Stimulated activated naive CD4-positive, alpha-beta T cell (primary cell): ENCODE measurements at places on chromosomes 3 and 15.
A peak's percentile ranks its signal among the peaks of the same experiment; 100 is the strongest.

DNA sequence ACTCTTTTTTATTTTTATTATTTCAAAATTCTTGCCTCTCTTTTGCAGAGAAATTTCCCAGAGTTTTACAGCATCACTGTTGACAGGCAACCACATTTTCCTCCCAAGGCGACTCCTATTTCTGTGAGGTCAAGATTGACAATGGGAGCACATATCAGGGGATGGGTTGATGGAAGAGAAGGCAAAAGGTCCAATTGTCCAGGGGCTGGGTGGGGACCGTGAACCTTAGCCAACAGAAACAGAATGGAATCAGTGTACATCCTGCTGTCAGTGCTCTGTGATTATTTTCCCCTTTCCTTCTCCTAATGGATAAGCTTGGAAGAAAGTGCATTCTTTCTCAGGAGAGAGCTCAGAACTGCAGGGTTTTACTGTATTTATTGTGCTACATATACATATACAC lies 42.4 kb downstream of the CNTN6 start:
- DNase-seq: no peak

- no peak for DNase-seq
Measured at GRCh38 chr3:25427563-25427941, 511 bp upstream of the RARB start.

GRCh38 chr3:113948015-113948917 lies 453 bp downstream of the ZDHHC23 start:
- peak; percentile 39 for DNase-seq

GRCh38 chr3:60395173-60395762 lies 856.0 kb downstream of the FHIT start:
- DNase-seq: no peak

DNA sequence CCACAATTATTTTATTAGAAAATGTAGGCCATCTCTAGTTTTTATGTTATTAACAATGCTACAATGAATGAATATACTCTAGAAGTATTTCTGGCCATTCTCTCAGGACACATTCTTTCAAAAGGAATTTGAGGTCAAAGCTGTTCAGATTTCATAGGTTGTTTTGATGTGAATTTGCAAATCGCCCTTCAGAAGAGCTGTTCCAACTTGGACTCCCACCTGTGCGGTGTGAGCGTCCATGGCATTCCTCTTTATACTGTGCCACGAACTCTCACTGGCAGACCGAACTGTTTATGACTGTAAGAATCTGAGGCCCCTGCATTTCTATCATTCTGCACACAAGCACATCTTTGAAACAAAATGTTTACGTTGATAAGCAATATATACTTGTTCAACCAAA lies 18.6 kb upstream of the SLC24A5 start:
- no peak for DNase-seq

DNA sequence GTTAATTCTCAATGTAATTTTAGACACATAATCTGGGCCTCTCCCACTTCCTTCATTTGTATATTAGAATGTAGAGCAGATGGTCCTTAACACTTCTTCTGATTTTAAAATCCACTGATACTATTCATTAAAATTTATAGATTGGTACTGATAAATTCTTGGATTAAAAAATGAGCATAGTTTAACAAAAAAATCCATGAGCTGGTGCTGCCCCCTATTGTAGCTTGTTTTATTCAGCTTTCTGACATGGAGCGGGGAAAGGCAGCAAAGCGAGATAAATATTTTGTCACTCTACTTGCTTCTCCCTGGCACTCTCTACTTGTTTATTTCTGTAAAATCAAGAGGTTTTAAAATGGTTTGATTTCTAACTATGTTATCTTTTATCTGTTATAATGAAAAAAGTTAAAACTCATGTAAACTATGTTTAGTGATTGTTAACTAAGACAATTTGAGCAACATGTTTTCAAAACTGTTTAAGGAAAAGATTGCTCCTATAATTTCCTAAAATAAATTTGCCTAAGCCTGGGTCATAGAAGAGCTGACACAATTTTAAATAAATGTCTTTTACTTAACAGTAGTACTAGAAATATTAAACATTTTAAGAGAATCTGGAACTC lies 26.5 kb upstream of the PLOD2 start:
- DNase-seq: no peak

GRCh38 chr3:82508-82907 lies 114.1 kb upstream of the CHL1 start:
- no peak for DNase-seq
